ENCODE measurements at places on chromosomes 5 and 9. TPM values are rescaled to one million over a fixed set of nuclear protein-coding genes. Genes with fewer than 3 reads are reported as not detected.

DNA sequence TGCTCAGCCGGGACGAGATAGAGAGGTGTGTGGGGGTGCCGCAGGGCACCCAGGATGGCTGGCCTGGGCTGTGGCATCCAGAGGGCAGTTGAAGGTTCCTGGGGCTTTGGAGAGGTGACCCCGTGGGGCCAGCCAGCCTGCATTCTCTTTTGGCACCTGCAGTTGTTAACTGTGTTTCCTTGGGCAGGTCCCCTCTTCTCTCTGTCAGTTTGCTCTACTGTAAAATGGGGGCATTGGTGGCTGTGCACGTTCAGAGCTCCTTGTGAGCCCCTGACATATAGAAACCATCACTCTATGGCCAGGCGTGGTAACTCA lies 8.5 kb downstream of the ZDHHC12 start:
- DNase-seq, result no peak

GRCh38 chr5:67659288-67659687 lies 462.7 kb upstream of the CD180 start:
- DNase-seq, result no peak

- DNase-seq, result no peak
These were observed 5.3 kb upstream of the DAB2IP start for GRCh38 chr9:121645853-121646807.

DNA sequence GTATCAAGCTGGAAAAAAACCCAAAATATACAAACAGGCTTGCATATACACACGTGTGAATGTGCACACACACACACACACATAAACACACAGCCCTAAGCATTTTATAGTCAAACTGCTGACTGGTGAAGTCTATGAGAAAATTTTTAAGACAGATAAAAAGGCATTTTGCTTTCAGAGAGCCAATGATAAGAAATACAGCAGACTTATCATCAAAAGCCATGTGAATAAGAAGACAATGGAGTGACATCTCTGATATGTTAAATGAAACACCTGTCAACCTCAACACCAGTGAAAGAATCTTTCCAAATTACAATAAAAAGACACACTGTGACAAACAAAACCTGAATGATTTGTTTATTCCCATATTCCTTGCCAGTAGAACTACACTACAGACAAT lies 233.3 kb downstream of the CDH9 start:
- DNase-seq, result no peak

DNA sequence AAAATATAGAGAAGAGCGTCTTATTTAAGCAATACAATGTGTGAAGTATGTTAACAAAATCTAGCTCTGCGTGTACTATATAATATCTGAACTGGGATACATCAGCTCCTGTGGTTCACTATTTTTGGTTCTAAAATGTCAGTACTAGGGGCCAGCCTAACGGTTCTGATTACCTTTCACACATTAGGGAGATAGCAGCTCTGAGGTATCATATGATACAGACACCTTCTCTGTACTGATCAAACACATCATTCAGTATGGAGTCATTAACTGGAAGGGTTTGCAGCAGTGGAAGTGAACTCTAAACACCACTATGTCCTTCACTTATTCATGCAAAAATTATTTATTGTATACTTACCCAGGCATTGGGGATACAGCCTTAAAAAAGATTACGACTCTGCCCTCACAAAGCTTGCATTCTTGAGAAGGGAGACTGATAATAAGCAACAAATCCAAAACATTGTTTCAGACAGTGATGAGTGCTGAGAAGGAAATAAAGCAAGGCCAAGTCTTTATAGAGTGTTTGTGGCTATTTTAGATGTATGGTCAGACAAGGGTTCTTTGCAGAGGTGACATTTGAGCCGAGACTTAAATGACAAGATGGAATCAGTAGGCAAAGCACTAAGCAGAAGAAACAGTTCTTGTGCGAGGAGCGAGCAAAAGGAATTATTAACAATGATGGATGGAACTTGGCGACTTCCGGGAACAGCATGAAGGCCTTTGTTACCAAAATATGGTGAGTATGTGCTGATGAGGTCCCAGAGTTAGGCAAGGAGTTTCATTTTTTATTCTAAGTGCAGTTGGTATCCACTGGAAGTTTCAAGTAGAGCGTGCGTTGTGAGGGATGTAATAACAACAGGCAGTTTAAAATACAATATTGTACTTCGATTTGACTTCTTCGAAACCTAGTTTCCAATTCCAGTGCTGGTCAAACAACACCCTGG lies 1.8 kb upstream of the LNPEP start:
- peak; percentile 39 for DNase-seq

- DNase-seq, result peak; percentile 24
These were observed 561.1 kb downstream of the RAB3C start for GRCh38 chr5:59143926-59144333.

DNA sequence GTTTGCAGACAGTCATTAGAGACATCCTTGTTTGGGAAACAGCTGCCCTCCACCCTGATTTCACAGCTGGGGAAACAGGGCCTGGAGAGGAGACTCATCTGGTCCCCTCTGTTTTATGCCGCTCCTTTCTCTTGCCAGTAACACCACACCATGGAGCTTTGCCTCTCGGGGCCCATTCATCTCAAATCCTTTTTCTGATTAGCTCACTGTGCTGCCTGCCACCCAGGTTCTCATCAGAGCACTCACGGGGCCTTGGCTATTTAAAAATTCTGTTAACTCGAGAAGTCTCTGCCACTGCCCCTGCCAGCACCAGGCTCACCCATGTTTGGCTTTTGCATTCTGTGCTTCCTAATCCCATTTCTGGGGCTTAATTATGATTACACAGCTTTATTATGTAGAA lies 36.8 kb upstream of the C5orf58 start:
- no peak for DNase-seq

DNA sequence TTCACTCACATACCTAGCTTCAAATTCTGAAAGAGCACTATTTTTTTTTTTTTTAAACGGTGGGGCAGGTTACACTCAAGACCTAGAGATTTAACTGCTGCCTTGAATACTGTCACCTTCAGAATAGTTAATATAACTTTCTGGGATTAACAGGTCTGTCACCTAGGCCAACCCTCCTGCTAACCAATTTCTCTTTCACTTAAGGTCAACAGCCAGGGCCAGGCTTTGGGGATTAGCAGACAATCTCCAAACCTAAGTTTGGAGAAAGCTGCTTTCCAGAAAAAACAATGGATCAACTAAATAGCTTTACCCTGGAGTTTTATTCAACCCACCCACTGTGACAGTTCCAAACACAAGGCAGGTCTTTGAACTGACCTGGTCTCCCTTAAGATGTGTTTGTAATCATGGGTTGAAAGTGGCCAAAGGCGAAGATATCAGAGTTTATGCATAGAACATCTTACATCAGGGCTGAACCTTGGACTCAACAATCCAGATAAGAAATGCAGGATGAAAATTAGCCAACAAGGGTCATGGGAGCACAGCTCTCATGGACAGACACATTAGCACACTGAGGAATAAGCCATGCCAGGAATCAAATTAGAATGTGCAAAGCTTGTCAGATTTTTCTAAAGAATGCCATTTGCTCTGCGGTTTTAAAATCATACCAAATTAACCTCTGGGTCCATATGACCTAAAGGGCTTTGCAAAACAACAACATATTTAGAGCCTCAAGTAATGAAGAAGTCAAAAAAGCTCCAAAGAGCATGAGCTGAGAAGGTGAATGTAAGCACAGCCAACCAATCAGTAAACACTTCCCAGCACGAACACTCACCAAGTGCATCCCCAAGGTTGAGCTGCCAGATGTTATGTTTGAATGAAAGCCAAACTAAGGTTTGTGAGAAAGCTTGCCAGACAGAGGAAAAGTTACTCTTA lies 538.5 kb upstream of the DMAC1 start:
- DNase-seq, result no peak

DNA sequence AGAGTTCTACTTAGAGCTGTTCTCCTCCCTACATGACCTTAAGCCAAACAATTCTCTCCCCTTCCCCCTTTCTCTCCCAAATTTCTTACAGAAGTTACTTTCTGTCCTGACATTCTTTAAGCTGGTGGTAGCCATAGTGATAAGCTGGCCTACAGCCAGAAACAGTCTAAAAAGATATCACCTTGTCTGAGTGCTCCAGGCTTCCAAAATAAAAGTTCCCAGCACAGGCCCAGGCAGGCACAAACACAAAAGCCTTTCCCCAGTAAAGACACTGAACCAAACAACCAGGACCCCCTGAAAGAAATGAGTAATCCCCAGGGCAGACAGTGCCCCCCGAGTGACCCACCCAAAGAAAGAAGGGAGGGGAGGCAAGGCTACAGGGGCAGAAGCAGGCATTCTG lies 19.2 kb downstream of the SIL1 start:
- no peak for DNase-seq

- DNase-seq, result peak; percentile 0
These were observed 678.5 kb upstream of the NUDT12 start for GRCh38 chr5:104241046-104241445.

DUSP1 gene
- total RNA-seq, result 11.3 TPM

OR2V1 gene
- not detected for total RNA-seq
